Smooth muscle cell of the pulmonary artery (primary cell): ENCODE measurements at places on chromosomes 3 and 15. TPM values are rescaled to one million over a fixed set of nuclear protein-coding genes. Genes with fewer than 3 reads are reported as not detected.

Gene DHFR2
- total RNA-seq: 4.3 and 4.4 TPM in 2 replicates

Gene DNAH12
- total RNA-seq: 0.13 TPM in 2 replicates

Gene PLCB2
- 0.07 and 0.43 TPM in 2 replicates for total RNA-seq

Gene MAP2K1
- 64.2 and 65.0 TPM in 2 replicates for total RNA-seq

Gene GREM1
- 166 and 792 TPM in 2 replicates for total RNA-seq

Gene KY
- total RNA-seq: 1.4 and 3.5 TPM in 2 replicates

Gene SSUH2
- total RNA-seq: not detected in 2 replicates

Gene SNX1
- 40.5 and 45.9 TPM in 2 replicates for total RNA-seq

Gene NEK11
- total RNA-seq: 5.9 and 6.5 TPM in 2 replicates

Gene RNF13
- 36.4 and 70.1 TPM in 2 replicates for total RNA-seq

Gene TMOD2
- 5.3 and 8.1 TPM in 2 replicates for total RNA-seq

Gene HIGD2B
- total RNA-seq: 0.10 TPM in 1 of 2 replicates, not detected in the other

Gene ACAP2
- 56.1 and 61.3 TPM in 2 replicates for total RNA-seq

Gene ANKRD63
- total RNA-seq: not detected in 2 replicates

Gene GP9
- total RNA-seq: not detected in 2 replicates

Gene ATP13A4
- 0.36 and 0.46 TPM in 2 replicates for total RNA-seq

Gene ATR
- 24.7 and 25.0 TPM in 2 replicates for total RNA-seq

Gene LRRC2
- 0.36 and 1.5 TPM in 2 replicates for total RNA-seq

Gene AQP9
- not detected in 2 replicates for total RNA-seq

Gene FSD2
- not detected in 2 replicates for total RNA-seq

Gene ASB14
- total RNA-seq: not detected in 2 replicates

Gene GASK1A
- total RNA-seq: 0.69 and 2.4 TPM in 2 replicates

Gene GLDN
- total RNA-seq: 3.3 and 3.7 TPM in 2 replicates

Gene MME
- total RNA-seq: 42.0 and 623 TPM in 2 replicates

Gene TBCCD1
- 14.0 and 15.2 TPM in 2 replicates for total RNA-seq
